IPS DF 6.9 (cell line): ENCODE measurements at places on chromosomes 11 and 22.

DNA sequence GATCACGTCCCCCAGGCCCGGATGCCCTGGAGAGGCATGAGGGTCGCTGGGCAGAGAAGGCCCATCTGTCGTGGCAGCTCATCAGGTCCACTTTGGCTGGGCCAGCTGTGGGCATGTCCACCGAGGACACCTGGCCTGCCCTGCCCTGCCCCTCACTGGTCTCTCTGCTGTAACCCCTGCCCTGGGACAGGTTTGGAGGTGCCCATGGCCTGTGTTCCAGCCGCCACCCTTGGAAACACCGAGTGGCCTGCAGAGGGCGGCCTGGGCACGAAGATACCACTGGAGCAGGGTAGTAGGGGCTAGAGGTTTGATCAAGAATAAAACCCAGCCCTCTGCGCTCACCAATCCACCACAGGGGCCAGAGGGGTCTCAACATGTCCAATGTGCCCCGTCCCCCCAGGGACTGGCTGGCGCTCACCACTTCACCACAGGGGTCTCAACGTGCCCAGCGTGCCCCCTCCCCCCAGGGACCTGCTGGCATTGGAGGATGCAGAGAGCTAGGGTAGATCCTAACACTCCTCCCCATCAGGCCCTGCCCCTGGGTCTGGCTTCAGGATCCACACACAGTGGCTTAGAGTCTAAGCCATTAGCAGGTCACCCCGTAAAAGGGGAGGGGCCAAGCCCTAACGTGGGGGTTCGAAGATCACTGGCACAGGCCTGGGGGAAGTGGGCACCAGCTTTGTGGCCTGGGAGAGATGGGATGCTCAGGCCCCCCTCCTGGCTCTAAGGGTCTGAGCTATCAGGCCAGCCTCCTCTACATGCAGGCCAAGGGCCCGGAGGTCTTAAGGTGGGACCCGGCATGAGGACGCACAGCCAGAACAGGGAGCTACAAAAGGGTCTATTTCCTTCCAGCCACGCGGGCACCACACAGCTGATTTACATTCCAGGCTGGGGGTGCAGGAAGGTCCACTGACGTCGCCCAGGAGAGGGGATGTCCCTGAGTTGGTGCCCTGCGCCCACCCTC is 1.3 kb upstream of the HDAC10 start:
- no peak for DNase-seq

- DNase-seq, result no peak
These were observed 5.2 kb upstream of the OLFML1 start for GRCh38 chr11:7480113-7480512.

- DNase-seq, result no peak
These were observed 3.0 kb downstream of the TBRG1 start for GRCh38 chr11:124625504-124626168.

DNA sequence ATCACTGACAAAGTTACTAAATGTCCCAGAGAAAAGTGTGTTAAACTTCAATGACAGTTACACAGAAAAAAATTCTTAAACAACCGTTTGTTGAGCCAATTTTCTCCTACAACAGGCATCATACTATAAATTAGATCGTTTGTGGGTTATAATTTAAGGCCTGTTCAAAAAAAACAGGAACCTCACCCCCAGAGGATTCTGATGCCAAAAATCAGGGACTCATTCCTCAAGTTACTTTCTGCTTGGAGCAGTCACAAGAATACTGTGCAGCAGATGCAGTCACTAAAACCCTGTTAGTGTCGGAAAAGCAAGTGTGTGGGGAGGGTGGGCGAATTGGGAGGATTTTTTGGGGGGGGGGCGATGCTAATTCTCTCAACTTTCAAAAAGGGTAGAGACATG is 657 bp downstream of the CWC15 start:
- no peak for DNase-seq

DNA sequence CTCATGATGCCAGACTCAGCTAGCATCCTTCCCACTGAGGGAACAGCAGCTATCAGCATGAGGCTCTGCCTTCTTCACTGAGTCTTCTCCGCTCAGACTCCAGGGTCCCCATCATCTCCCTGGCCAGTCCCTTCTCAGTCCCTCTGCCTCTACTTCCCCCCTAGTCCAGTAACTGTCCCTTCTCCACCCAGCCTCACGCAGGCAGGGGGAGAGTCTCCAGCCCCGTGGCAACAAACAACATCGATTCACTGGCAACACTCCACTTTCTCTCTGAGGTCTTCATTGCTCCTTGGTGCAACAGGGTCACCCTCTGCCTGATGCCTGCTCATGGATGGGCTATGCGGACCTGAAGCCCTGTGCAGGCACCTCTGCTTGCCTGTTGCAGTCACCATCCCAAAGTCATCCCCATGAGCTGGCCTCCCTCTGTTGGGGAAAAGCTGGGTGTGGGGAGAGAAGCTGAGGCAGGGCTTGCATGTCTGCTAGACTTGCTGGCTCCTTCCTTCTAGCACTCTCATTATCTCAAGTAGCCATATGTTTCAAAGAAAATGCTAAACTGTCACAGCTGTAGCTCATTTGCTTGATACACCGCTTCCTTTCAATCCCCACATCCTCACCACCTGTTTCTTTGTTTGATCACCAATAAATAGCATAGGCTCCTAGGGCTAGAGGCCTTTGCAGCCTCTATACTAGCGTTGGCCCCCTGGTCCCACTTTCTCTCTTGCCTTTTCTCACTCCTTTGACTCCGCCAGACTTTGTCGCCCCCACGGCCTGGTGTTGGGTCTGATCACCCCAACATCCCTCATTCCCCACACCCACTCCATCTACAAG is 4.3 kb upstream of the BCR start:
- DNase-seq, result no peak

DNA sequence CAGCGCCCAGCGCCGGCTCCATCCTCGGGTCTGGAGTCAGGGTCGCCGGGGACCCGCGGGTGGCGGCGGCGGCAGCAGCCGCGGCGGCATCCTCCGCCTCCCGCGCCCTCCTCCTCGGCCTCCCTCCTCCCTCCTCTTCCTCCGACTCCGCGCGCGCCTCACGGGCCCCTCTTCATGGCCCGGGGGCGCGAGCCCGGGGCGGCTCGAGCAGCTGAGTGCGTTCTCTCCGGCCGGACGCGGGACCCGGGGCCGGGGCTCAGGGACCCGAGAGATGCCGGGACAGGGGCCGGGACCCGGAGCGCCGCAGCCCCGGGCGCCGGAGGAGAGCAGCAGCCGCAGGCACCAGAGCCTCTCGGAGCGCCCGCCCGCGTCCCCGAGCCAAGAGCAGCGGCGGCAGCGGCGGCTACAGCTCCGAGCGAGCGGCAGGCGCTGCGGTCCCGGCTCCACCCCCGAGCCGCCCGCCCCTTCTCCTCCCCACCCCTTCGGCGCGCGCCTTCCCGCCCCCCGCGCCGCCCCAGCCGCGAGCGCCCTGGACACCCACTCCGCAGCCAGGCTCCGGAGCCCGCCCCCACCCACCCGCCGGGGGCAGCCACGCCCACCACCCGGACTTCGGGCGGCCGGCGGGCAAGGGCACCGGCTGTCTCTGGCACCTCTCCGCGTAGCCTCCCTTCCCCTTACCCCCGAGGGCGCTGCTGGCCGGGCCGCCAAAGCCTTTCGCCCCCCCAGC is at the start of gene CHST1:
TSS of gene CHST1 (minus strand) at position 417 of the 727 bp plus-strand sequence. CDS start 14,699 bp downstream, outside the sequence.
- DNase-seq, result no peak

DNA sequence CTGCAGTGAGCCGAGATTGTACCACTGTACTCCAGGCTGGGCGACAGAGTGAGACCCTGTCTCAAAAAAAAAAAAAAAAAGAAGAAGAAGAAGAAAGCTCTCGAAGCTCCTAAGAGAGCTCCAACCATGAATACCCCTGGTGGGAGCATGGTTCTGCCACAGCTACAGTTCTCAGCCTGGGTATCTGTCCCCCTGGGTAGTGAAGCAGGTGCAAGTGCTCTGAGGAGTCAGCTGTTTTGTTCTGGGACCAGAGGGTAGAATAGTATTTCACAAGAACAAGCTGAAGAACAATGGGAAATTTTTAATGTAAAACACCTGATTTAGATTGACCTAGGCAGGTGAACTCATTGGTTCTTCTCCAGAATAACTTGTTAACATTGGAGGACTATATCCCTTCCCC is 4.3 kb upstream of the HYOU1 start:
- no peak for DNase-seq

DNA sequence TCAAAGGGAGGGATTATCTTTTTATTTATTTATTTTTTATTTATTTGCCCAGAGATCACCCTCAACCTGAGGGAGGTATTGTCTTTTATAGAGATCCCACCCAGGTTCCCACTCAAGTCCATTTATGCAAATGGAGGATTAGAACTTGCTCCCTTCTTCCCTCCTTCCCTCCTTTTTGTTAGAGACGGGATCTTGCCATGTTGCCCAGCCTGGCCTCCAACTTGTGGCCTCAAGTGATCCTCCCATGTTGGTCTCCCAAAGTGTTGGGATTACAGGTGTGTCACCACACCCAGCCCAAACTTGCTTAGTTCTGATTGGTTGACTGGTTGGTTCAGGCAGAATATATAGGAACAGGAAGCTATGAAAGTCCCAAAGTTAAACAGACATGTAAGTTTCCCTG is 51.9 kb downstream of the HIPK3 start:
- DNase-seq, result no peak

GRCh38 chr11:92980312-92980711 is 10.9 kb downstream of the MTNR1B start:
- no peak for DNase-seq

DNA sequence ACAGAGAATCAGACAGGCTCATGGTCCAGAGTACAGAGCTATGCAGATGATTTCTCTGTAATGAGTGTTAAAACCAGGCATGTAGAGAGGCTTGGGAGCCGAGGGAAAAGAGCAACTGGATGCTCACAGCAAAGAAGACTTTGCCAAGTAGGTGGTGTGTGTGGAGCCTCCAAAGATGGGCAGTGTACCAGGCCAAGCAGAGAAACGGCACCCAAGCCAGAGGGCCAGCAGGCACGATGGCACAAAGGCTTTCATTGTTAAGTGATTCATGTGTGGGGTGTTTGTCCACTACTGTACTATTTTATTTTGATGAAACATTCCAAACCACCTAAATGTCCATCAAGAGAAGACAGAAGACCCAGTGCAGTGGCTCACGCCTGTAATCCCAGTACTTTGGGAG is 11.1 kb downstream of the RANGAP1 start:
- no peak for DNase-seq

GRCh38 chr11:36233204-36233603 is 56.0 kb downstream of the COMMD9 start:
- no peak for DNase-seq
